ENCODE measurements at places on chromosomes 3 and 15.

DNA sequence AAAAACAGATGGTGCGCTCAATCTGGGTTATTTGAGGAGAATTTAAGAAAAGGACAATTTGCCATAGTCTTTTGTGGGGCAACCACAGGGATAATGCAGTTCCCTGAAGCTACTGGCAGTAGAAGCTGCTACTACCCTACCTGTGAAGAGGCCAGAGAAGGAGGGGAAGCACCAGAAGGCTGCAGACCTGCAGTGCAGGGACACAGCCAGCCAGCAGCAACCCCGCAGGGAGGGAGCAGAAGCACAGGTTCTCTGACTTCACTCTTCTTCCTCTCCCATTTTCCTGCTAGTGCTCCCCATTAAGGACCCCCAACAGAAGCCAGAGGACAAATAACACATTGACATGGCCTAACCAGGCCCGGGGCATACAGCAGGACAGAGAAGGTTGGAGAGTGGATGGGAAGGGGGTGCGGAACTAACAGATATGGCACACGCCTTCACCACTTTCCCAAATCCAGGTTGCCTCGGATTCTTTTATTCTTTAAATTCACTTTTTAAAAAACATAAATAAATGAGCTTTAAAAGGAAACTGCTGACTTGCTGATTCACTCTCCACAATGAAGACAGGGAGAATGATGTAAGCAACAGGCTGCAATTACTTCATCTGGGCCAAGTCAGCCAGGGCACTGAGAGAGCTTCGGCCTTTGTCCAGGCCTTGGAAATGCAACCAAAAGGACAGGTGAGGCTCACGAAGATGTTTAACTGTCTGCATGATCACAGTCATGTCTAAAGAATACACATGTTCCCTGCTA is 30.1 kb downstream of the POPDC2 start:
- DNase-seq, result no peak

DNA sequence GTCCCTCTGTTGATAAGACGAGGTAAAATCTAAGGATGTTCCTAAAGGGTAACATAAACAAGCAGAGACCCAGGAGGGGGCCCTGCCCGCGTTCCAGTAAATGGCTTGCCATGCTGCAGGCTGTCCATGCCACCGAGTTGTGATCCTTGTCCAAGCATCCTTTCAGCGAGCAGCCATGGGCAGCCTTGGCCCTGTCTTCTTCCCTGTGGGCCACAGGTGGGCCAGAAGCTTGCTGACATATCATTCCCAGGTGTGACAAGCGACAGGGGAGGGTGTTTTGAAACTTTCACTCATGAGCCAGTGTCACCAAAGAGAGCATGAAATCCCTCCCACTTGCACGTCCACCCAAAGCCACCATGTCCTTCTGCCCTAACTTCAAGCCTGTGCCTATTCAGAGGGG is 53.7 kb downstream of the PCSK6 start:
- DNase-seq, result no peak

- peak; percentile 85 for DNase-seq
These were observed 13.5 kb downstream of the UBAP1L start for GRCh38 chr15:65101411-65101890.

- DNase-seq, result no peak
These were observed 4.9 kb downstream of the ZIC4 start for GRCh38 chr3:147401421-147401820.

DNA sequence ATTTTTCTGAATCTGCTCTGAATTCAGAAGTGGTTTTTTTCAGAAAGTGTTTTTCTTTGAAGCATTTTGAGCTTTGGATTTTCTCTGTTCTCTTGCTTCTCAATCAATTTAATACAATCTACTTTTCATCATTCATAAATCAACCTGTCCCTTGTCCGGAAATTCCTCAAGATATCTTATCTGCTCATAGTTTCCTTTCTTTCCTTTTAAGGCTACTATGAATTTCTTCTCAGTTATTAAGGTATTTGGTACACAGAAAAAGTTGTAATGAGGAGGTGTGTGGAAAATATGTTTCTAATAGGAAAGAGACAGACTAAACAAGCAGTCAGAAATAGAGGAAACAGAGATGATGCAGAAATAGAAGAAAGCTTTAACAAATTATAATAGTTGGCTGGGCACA is 14.4 kb downstream of the CGGBP1 start:
- no peak for DNase-seq
